ENCODE measurements at places on chromosomes 4 and X.

- no peak for DNase-seq
Observed at GRCh38 chrX:17012465-17012864, 66.0 kb downstream of the REPS2 start.

- DNase-seq: no peak
Observed at GRCh38 chr4:8709050-8709728, 116.6 kb downstream of the CPZ start.

GRCh38 chr4:24583451-24584210 is 723 bp downstream of the DHX15 start:
- peak; percentile 2 for DNase-seq

DNA sequence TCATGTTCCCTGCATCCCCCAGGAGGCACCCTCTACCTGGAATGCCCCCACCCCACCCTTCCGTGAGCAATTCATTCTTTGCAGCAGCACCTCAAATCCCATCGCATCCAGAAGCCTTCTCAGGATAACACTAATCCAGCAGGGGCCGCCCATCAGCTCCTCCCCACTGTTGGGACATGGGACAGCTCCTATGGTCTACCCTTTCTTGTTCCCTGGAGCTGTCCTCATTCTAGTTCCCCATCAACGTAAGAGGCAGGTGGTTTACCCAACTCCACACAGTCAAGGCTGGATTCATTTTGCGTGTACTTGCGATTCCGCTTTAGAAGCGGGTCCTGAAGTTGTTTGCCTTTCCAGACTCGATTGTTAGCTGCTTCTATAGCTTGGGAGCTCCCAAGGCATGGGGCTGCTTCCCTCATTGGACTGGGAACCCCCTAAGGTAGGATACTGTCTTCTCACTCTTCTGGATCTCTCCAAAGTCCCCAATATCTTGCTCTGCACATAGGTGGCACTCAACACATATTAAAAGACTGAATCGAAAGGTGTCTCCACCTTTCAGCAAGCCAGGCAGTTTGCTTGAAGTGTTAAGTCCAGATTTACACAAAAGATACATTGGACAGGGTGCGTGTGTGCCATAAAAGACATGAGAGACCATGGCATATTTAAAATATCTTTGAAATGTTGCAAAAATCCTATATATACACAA is 942 bp upstream of the APLN start:
- DNase-seq: no peak

DNA sequence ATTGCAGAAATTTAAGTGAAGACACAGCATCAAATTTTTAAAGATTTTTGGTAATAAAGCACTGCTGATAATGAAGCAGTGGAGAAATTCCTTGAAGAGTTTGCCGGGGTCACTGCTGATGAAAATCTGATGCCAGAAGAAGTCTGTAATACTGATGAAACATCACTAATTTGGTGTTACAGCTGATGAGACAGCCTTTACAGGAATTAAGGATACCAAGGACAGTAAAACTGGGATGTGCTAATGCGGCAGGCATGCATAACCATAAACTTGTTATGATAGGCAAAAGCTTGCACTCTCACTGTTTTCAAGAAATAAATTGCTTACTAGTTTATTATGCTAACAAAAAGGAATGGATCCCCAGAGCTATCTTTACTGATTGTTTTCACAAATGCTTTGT is 52.9 kb upstream of the VEGFC start:
- DNase-seq: no peak

- no peak for DNase-seq
Observed at GRCh38 chr4:158462611-158463010, 59.1 kb upstream of the RXFP1 start.

DNA sequence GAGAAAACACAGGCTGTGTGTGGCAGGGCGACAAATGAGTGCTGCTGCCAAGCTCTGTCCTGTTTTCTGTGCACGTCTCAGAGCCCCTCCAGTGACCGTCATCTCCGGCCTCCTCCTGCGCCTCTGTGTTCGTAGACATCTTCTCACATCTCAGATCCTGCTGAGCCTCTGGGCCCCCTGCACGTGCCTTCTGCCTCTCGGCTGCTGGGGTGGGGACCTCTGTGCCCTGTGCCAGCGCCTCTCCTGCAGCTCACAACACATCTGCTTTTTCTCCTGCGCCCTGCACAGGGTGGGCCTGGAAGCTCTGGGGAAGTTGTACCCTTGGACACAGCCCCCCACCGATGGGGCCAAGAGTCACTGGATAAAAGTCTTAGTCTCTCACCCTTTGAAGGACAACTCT is 2.4 kb upstream of the CTAG2 start:
- DNase-seq: no peak

- DNase-seq: no peak
Observed at GRCh38 chrX:84168574-84168973, 19.4 kb downstream of the RPS6KA6 start.

DNA sequence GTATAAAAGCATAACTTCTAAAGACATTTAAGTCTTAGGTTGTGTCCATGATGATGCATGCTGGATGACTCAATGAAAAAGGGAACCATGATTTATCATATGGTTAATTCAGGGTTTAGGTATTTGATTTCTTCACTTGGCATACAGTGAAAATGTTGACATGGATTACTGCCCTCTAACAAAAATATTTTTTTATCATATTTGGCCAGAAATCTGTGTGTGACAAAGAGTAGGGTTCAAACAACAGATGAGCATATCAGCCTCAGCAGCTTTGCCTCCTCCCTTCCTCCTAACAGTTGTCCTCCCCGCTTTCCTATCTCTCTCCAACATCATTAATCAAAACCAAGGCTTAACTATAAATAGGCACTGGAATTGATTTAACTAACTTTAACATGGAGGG is 46.3 kb downstream of the ARHGAP6 start:
- DNase-seq: no peak

- DNase-seq: no peak
Observed at GRCh38 chr4:1400191-1400805, 5.9 kb downstream of the NKX1-1 start.

DNA sequence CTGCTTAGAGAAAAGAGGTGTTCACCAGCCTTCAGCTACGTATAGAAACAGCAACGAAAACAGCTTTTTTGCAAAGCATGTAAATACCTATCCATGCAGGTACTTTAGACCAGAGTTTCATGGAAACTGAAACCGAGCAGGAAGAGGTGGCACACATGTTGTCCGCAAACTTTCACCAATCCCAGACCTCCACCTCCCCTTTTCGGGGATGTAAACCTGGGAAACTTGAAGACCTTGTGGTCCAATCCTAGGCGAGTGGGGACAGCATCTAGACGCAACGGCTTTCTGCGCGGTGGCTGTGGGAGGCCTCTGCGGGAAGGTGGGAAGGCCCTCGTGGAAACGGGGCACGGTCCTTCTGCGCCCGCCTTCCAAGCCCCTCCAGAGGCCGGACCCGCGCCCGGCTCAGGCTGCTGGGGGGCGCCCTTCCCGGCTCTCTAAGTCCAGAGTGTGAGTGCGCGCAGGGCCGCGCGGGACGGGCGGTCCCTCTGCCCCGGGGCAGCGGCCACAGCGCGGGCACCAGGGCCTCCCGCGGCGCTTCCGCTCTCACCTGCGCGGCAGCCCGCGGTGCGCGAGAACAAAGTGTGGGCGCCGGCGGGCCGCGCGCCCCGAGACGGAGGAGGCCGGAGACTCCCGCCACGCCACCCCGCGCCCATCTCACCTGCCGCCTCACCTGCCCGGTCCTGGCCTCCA is 830 bp upstream of the SHROOM2 start:
- DNase-seq: no peak

GRCh38 chrX:91414713-91415112 is 19.9 kb upstream of the PABPC5 start:
- DNase-seq: no peak

DNA sequence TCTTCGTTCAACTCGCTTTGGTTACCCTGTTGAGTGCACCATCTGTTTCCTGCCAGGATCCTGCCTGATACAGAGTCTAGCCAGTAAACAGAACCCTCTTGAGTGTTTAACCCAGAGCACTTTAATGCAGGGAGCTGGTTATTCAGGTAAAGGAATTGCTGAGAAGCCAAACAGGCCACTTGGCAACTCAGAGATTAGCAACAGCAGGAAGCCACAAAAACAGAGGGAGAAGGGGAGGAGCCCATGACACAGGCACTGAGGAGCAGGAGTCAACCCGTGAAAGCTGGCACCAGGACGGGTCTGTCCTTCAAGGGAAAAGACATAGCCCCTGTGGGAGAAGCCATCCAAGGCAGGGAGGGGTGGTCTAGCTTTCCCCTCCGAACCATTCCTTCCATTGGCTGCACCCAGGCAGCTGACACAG is 641.4 kb downstream of the ZNF674 start:
- no peak for DNase-seq

GRCh38 chr4:70728091-70728490 is 6.3 kb downstream of the RUFY3 start:
- DNase-seq: no peak

GRCh38 chr4:83323136-83323535 is 11.5 kb downstream of the HPSE start:
- no peak for DNase-seq
